ENCODE measurements at places on chromosomes 11 and 22. TPM values are rescaled to one million over a fixed set of nuclear protein-coding genes. Genes with fewer than 3 reads are reported as not detected.

Gene WBP2NL
- not detected for total RNA-seq

Gene CHRM1
- total RNA-seq = not detected

Gene BTG4
- not detected for total RNA-seq

Gene PES1
- total RNA-seq = 109 TPM

Gene TECTA
- total RNA-seq = 0.04 TPM

Gene DEPDC7
- total RNA-seq = 9.1 TPM

Gene MMP8
- total RNA-seq = not detected

Gene TRIM77
- not detected for total RNA-seq

Gene CD248
- not detected for total RNA-seq

Gene OR9I1
- total RNA-seq = not detected

Gene BCO2
- total RNA-seq = 1.9 TPM

Gene NXPE4
- not detected for total RNA-seq

Gene ELMOD1
- total RNA-seq = 0.25 TPM

Gene TMEM223
- 16.2 TPM for total RNA-seq

Gene OR4A16
- total RNA-seq = not detected

Gene OR10W1
- total RNA-seq = not detected

Gene RPS25
- 937 TPM for total RNA-seq

Gene SLC15A3
- not detected for total RNA-seq

Gene CNIH2
- total RNA-seq = 0.88 TPM

Gene DDIAS
- 18.1 TPM for total RNA-seq

Gene RPL3
- 1,938 TPM for total RNA-seq

Gene CSRP3
- total RNA-seq = not detected

Gene RFPL3
- total RNA-seq = not detected

Gene KRTAP5-10
- total RNA-seq = not detected

Gene TMEM132A
- 149 TPM for total RNA-seq

Gene IGSF22
- not detected for total RNA-seq

Gene SMTNL1
- not detected for total RNA-seq

Gene LDLRAD3
- 25.8 TPM for total RNA-seq

Gene CARNS1
- total RNA-seq = 0.08 TPM

Gene PLA2G3
- not detected for total RNA-seq

Gene OR8D1
- total RNA-seq = not detected

All from A549 treated with ZK216348 at 1 μM for 4 hours (cell line).